Right ventricle myocardium superior (tissue), 1 donor: ENCODE measurements at places on chromosomes 2 and 18. TPM values are rescaled to one million over a fixed set of nuclear protein-coding genes. Genes with fewer than 3 reads are reported as not detected.

SPEG gene
- total RNA-seq, result 103 TPM

UGT1A3 gene
- total RNA-seq, result not detected

SH3RF3 gene
- total RNA-seq, result 6.6 TPM

CDH2 gene
- total RNA-seq, result 308 TPM

DSG1 gene
- total RNA-seq, result 0.89 TPM

PROKR1 gene
- total RNA-seq, result not detected

HOXD1 gene
- total RNA-seq, result not detected

STRN gene
- 38.6 TPM for total RNA-seq

LCT gene
- not detected for total RNA-seq
